ENCODE measurements at places on chromosomes 11 and 22.

GRCh38 chr11:74839446-74839845, 90.8 kb downstream of the RNF169 start:
- no peak for DNase-seq

GRCh38 chr22:43823353-43823908, 11.3 kb upstream of the EFCAB6 start:
- no peak for DNase-seq

- DNase-seq, result no peak
Observed at GRCh38 chr11:19849947-19850593, 137.4 kb downstream of the NAV2 start.

DNA sequence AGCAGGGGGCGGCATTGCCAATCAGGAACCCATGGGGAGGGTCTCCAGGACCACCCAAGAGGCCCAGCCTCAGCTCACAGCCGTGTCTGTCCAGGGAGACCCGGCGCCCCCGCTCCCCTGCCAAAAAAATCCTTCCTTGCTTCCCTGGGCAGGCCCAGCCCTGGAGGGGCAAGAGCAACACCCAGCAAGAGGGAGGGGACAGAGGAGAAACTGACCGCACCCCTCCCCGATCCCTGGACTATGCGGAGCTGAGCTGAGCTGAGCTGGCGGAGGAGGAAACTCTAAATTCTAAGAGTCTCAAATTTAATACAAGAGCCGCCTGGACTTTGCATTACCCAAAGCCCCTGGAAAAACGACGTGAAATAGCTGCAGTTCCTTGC, 52.0 kb upstream of the SHISAL1 start:
- DNase-seq, result no peak

- no peak for DNase-seq
Observed at GRCh38 chr11:8097926-8098325, 16.9 kb downstream of the TUB start.

- DNase-seq, result no peak
Observed at GRCh38 chr11:15940462-15941205, 415.7 kb downstream of the SOX6 start.

GRCh38 chr11:84264066-84264465, 977.9 kb upstream of the CCDC90B start:
- no peak for DNase-seq

GRCh38 chr11:86592659-86593451, 79.6 kb downstream of the ME3 start:
- peak; percentile 60 for DNase-seq

GRCh38 chr22:41229730-41230400, 10.9 kb downstream of the CHADL start:
- DNase-seq, result no peak

GRCh38 chr11:61697078-61697502, 16.9 kb downstream of the DAGLA start:
- no peak for DNase-seq

- DNase-seq, result no peak
Observed at GRCh38 chr11:102408339-102408738, 44.2 kb downstream of the TMEM123 start.

GRCh38 chr11:128718064-128718463, 24.2 kb downstream of the FLI1 start:
- DNase-seq, result no peak

DNA sequence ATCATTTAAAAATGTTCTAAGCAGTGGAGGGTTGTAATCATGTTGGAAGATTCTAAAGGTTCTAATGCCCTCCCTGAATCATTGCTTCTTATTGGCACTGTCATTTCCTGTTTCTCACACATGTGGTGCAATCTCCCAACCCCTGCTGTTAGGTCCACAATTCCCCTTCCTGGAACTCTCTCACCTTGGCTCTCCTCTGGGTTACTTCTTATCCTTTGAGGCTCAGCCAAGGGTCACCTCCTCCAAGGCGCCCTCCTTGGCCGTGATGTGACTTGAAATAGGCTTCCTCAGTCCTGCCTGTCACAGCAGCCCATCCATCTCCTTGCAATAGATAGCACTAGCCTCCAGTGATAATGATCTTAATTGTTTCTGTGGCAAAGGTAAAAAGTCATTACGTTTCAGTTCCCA, 149.8 kb downstream of the TTC17 start:
- DNase-seq, result no peak

DNA sequence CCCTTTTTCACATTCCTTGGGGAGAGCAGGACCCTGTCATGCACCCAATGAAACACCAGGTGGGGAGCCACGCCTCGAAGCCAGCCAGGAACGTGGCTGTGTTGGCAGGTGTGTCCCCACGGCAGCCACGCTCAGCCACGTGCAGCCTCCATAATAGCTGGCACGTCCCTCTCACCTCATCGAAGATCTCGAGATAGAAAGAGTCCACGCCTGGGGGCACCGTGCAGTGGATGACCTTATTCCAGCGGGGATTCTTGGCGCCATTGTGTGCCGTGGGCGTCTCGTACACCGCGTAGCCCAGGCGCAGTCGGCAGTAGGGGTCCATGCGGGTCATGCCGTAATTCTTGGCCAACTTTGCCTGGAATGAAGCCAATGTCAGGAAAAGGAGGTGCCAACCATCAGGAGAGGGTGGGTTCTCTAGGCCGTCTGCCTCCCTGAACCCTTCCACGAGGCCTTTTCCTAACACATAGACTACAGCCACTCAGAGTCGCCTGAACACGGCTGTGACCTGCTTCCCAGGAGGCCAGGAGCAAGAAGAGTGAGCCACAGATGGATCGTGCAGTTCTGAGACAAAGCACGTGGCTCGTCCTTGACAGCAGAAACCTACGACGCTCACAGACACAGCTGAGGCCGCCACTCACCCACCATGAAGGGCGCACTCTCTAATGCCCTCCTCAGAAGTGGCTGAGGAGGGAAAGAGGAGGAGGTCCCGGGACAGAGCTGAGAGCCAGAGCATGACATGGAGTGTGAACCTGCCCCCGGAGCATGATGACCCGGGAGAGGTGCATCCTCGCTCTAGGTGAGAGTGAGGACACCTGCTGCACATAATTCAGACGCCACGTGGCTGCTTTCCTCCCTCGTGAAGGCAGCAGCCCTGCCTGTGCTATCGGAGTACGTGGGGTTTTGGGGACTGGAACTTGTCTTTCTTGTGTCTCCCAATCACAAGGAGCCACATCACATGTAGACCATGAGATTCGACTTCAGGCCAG, 19.1 kb downstream of the TOLLIP start:
- DNase-seq, result no peak

DNA sequence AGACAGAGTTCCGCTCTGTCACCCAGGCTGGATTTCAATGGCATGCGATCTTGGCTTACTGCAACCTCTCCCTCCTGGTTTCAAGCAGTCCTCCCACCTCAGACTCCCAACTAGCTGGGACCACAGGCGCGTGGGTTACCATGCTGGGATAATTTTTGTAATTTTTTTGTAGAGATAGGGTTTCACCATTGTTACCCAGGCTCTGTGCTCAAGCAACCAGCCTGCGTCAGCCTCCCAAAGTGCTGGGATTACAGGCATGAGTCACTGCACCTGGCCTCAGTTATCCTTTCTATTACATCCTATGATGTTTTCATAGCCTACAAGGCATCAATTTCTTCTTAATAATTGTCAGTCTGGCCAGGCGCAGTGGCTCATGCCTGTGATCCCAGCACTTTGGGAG, 36.5 kb downstream of the LRRC74B start:
- DNase-seq, result no peak

DNA sequence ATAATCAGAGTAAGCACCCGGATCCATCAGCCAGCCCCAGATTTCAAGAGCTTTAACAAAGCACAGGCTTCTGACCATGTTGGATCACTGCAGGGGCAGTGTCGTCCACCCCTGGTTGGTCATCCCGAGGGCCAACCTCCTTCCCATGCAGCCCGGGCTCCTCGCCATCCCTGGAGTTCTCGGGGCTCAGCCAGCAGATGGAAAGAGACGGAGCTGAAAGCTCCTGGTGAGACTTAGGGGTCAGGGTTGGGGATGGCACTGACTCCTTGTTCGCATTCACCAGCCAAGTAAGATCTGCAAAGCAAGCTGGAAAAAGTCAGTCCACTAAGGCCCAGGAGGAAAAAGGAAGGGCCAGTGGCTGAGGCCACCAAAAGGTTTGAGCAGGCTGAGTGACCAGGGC, 888.9 kb downstream of the BRD1 start:
- DNase-seq, result no peak

DNA sequence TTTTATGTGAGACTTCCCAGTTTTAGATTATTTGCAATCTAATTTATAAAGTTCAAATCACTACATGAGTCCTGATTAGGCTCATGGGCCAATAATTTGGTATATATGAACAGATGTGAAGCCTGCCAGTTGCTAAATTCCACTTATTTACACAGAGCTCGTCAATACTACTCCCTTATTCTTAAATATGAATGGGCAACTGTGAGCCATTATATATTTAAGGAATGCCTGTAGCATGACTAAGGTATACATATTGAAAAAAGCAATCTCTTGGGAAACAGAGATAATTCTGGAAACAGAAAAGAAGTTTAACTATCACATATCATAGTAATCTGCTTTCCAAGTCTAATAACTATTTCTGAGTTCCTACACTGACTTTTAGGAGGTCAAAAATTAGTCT, 27.0 kb downstream of the RBMXL2 start:
- no peak for DNase-seq

DNA sequence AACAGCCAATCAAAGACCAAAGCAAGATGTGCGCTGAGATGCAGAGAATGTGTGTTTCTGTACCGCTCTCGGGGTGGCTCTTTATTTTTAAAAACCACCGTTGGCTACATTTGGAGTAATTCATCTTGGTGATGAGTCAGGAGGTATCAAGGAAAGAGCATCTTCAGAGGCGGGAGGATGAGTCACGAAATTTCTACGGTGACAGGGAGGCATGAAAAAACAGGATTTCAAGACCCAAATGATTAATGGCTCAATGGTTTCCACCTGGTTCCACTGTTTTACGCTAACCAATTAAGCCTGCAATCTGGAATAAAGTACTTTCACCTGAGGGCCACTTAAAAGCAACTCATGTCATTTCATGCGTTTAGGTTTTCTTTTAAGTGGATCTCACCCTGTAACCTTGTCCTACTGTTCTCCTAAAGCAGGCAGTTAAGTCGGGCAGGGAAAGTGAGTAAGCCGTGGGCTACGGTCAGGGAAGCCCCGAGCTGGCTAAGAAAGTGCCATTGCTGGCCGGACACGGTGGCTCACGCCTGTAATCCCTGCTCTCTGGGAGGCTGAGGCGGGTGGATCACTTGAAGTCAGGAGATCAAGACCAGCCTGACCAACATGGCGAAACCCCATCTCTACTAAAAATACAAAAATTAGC, 74.6 kb downstream of the CELSR1 start:
- DNase-seq, result no peak

GRCh38 chr11:74641289-74641688, 48.9 kb downstream of the POLD3 start:
- no peak for DNase-seq

GRCh38 chr11:63017306-63017974, 1.8 kb upstream of the SLC22A8 start:
- no peak for DNase-seq

DNA sequence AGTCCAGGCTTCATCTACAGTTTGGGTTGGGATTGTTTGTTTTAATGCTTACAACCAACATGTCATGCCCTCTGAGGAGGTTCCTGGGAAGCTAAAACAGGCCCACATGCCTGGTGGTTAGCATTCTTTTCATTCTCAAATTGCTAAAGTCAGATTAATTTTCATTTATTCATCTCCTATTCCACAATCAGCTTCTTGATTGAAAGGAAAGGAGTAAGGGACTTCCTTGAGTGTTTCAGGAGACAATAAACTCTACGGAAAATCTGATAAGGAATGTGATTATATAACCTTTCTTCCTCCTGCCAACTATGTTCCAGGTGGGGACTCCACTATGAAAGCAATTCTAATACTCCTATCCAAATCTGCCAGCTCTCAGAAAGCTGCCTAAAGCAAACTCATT, 30.8 kb downstream of the MRTFA start:
- no peak for DNase-seq

- no peak for DNase-seq
Observed at GRCh38 chr11:69540118-69541000, 58.9 kb downstream of the LINC01488 start.

DNA sequence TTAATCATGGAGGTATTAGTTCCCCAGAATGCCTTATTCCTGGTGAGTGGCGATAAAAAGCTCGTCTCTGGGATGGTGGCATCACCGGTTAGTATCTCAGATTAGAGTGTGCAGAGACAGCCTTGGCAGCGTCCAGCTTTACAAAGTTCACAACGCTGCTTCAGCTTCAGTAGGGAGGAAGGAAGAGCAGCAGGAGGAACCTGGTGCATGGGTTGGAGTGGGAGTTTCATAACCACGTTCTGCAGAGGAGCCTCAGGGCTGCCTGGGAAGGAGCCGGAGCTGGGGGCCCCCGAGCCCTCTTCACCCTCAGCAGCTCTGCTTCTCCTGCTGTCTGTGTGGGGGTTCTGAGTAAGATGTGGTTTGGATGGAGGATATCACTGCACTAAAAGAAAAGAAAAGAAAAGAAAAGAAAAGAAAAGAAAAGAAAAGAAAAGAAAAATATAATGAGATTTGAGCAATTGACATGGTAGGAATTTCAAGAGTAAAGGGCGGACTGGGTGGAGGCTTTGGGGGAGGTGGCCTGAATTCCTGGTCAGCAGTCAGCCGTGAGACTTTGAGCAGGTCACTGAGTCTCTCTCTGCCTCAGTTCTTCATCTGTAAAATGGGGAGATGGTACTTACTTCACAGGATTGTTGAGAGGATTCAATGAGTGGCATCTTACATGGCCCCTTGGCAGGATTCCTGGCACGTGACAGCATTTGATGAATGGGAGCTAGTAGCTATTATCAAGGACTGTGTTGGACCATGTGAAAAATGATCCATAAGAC, 6.5 kb downstream of the ASPHD2 start:
- no peak for DNase-seq

- DNase-seq, result no peak
Observed at GRCh38 chr11:123742031-123742723, 717 bp upstream of the ZNF202 start.
